ENCODE measurements at places on chromosomes 3 and 15.

GRCh38 chr15:100710744-100711515, 108.5 kb downstream of the ASB7 start:
- no peak for DNase-seq

- DNase-seq: no peak
Measured at GRCh38 chr3:102178817-102179216, 256.0 kb upstream of the ZPLD1 start.

- DNase-seq: no peak
Measured at GRCh38 chr3:6540981-6541380, 319.9 kb upstream of the GRM7 start.

- no peak for DNase-seq
Measured at GRCh38 chr15:76138436-76138835, 78.7 kb downstream of the TMEM266 start.

- DNase-seq: no peak
Measured at GRCh38 chr3:152891678-152892077, 56.7 kb downstream of the P2RY1 start.

GRCh38 chr3:69819282-69819681, 80.0 kb downstream of the MITF start:
- DNase-seq: no peak

GRCh38 chr3:138205527-138205926, 18.4 kb downstream of the ARMC8 start:
- no peak for DNase-seq

GRCh38 chr3:24968036-24968435, 460.0 kb upstream of the RARB start:
- DNase-seq: no peak

- no peak for DNase-seq
Measured at GRCh38 chr15:89693696-89694095, 3.1 kb downstream of the WDR93 start.
